ENCODE measurements at places on chromosomes 6 and 20.

DNA sequence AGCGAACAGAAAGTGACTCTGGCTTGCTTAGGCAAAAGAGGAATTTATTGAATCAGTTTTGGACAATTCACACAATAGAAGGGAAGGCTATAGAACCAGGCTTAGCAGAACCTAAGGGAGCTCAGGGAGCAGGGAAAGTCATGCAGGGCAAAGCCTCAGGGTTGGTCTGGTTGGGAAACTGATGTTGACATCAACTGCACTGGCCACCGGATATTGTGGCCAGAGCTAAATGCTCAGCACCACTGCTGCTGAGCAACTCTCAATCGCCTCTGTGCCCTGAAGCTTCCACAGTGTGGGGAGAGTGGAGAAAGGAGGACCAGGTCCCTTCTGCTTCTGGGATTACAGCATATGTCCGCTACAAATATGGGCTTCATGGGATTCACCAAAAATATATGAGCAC, 93.3 kb upstream of the GCM1 start:
- no peak for DNase-seq

DNA sequence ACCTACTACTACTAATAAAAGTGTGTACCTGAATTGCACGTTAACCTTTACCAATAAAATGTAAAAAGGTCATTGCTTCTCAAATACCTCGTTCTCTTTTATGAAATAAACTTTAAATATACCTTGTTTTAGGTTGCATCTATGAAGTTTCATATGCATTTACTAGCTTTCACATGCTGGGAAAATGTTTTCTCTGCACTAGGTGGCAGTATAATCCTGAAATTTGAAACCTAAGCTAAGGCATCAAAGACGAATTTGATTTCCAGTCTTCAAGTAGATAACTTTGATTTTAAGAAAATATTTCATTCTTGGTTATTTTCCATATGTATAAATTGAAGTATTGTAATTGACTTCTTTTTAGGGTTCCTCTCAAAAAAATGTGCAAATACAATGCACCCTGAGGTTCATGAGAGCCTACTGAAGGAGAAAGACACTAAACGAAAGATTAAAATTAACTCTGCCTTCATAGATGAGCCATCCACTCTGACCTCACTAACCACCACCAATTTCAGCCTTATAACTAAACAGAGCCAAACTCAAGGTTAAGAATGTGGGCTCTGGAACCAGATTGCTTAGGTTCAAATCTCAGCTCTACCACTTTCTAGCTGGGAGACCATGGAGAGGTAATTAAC, 7.3 kb upstream of the COL9A1 start:
- DNase-seq = peak; percentile 54

DNA sequence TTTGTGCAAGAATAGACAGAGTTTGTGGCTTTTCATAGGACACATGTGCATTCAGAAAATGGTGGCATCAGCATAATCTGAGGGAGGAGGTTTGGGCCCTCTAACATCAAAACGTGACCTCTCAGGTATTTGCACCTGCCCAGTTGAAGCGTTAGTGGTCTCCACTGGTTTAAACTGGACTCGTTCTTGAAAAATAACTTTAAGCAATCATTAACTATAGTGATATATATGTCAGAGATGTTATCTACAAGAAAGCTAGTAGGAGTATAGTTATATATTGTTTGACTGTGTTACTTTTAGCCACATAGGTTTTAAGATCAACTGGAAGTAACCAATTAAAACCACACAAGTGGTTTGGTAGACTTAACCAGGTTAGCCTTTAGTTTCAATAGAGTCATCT, 607.4 kb downstream of the MAFB start:
- DNase-seq = no peak

- DNase-seq = no peak
Measured at GRCh38 chr20:32577657-32578056, 7.5 kb downstream of the NOL4L start.

DNA sequence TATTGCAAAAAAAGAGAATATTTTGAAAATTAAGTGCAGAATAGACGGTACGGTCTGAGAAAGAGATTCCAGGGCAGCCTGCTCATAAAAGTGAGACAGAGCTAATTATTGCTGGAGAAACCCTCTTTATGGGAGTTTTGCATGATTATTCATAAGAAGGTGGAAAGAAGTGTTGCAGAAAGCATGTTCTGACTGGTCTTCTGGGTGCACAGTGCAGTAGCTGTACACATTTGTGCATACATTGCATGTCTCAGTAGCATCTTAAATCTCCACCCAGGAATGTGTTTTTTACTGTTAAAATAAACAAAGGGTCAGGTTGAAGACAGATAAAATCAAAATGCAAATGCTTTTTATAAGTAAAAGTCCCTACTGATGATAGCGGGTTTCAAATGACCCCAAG, 1813.6 kb upstream of the DEFB115 start:
- DNase-seq = no peak

- DNase-seq = no peak
Measured at GRCh38 chr6:81773887-81774286, 21.4 kb upstream of the TENT5A start.

DNA sequence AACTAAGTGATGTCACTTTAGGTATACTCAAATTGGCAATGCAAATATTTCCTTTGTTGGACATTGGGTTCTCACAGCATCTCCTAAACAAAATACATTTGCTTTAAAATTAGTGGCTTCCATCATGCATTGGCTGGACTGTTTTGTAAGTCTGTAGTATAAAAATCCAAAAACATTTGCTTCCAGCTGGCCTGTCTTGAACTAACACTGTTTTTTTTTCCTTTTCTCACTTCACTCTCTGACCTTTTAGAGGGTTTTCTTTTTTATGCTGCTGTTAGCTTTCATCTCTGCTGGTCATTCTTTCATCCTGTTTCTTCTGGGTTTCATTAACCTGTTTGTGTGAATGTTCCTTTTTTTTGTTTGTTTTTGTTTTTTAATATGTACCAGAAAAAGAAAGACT, 121.7 kb upstream of the MLIP start:
- DNase-seq = no peak

GRCh38 chr6:163754866-163755265, 340.3 kb downstream of the QKI start:
- DNase-seq = no peak

DNA sequence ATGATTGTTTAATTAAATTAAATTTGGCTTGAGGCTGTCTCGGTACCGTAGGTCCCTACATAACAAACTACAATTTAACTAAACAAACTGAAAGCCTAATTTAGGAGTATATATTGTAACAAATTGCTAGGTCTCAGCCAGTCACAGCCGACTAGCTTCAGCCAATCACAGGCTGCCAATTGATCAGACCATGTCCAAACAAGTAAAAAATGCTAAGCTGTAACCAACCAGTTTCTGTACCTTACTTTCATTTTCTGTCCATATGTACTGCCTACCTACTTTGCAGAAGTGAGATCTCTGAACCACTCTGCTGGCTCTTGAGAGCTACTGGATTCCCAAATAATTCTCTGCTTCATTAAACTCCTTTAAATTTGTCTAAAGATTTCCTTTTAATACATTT, 648.0 kb upstream of the GJE1 start:
- no peak for DNase-seq

DNA sequence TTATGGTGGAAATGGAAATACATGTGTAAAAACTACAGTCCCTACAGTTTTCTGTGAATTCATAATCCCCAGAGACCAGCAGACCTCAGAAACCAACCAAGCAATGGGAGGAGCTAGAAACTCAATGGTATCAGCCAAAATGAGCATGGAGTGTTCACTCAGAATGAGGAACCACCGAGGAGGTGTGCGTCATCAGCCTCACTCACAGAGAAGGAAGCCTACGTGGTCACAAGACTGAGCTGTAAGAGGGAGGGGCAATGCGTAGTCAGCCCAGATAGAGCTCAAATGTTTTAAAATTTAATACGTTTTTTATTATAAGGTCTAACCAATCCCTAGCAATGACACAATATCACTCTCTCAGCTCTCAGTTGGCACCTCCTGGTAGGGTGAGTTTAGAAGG, 17.4 kb downstream of the MYLK4 start:
- no peak for DNase-seq

DNA sequence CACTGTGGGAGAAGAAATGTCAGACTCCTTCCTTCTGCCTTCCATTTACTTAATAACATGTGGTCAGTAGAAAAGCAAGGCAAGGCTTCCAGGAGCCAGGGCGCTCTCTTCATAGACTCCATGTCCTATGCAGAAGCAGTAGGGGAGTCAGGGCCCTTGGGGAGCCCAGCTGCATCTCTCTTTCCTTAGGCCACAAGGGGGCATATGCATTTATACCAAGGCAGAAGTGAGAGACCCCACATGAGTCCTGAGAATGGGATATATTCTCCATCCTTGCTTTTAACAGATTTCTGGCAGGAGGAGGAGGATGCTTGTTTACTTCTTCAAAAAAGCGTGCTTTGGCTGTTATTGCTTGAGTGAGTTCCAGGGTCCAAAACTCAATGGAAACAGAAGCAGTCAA, 198.5 kb downstream of the HIVEP2 start:
- DNase-seq = no peak

- DNase-seq = no peak
Measured at GRCh38 chr6:89138173-89138572, 7.7 kb upstream of the PM20D2 start.

GRCh38 chr6:38517005-38517404, 122.7 kb downstream of the BTBD9 start:
- DNase-seq = peak; percentile 7

DNA sequence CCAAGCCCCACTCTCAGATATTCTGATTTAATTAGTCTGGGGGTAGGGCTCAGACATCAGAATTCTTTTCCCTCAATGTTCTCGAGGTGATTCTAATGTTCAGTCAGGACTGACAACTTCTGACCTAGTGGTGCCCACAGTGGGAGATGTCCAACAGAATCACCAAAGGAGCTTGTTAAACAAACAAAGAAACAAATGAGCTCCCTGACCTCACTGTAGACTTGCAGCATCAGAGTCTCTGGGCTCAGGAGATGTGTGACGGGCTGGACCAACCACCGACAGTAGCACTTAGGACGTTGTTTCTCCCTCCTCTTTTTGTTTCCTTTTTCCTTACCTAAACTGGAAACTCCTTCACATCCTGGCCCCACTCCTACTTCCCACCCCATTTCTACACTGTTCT, 49.3 kb downstream of the CLIC5 start:
- DNase-seq = no peak

DNA sequence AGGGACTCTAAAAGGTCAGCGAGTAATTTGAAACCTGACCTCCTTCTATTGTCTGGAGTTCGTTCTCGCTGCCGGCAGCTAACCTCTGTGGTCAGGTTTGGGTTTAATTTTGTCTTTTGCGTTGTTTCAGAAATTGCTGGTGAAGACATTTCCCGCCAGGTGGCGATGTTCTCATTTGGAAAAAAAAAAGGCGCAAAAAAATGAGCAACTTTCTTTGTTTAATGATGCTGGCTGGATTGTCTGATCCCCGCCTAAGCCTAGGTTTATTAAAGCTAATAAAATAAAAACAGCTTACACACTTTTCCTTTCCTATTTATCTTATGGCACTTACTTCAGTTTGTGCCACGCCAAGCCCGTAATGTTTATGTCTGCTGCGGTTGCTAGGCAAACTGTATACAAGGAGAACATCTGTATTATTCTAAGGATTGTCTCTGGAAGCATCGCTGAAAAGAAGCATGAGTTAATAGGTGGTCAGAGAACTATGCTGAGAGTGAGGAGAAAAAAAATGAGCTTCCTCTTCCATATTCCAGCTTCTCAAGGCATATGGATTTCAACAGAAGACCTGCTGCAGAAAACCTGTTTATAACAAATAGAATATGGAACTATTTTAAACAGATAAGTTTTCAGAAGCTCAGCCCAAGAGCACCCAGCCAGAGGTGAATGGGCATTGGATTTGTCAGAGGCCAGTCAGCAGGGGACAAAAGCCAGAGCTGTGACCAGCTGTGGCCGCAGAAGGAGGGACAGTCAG, 205.7 kb downstream of the DOK5 start:
- peak; percentile 76 for DNase-seq

GRCh38 chr6:3899061-3899460, 49.9 kb downstream of the FAM50B start:
- DNase-seq = no peak

DNA sequence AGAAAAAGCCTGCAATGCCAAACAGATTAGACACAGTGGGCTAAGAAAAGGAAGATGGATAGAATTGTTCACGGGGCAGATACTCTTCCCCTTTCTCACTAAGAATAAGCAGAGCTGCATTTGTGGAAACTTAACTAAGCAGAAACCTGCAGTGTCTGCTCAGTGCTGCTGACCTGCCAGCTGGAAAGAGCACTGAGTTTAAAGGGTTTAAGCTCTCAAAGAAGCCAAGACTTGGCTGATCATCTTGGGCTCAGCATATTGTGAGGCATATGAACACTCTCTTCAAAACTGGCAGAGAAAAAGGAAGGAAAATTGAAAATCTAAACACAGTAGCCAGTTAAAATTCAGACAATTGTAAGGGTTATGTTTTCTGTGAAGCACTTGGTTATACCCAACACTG, 711.1 kb upstream of the EPHA7 start:
- peak; percentile 20 for DNase-seq

DNA sequence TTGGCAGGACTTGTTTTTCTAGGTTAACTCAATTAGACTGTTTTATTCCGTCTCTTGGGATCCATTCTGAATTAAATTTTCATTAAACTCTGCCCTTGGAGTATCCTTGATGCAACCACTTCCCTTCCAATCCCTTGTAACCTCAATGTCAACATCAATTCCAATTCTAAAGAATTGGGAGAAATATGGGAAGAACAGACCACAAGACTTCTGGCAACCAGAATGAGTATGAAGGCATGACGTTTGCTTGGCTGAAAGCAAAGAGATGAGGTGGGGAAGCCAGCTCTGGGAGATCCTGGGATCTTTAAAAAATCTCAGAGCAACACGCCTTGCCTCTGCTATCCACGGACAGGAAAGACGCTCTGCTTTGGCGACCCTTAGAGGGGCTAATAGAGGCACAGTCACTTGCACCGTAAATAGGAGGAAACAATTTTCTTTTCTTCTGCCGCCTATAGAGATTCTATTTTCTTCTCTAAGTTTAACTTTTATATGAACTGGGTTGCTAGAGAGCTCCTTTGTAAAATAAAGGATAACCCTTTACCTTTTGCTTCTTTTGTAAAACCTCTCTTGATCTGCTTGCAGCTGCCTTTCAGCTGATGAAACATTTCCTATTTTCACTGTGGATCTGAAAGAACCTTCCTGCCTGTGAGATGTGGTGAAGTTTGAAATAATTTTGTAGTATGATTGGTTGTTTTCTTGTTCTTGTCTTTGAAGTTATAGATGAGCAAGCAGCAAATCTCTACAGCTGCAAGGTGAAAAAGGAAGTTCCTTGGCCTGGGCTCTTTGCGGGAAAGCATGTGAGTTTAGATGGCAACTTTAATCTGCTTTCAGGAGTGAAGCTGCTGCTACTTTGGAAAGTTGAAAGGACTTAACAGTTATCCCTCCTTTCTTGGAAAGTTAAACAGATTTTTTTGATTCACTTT, at the start of gene ASIP:
Gene ASIP, plus strand, starts transcription at position 731 of the 923 bp plus-strand sequence. CDS start 18,952 bp downstream, outside the sequence.
- DNase-seq = no peak

All from NCI-H1417 (cell line).